ENCODE measurements at places on chromosomes 5 and 9.

DNA sequence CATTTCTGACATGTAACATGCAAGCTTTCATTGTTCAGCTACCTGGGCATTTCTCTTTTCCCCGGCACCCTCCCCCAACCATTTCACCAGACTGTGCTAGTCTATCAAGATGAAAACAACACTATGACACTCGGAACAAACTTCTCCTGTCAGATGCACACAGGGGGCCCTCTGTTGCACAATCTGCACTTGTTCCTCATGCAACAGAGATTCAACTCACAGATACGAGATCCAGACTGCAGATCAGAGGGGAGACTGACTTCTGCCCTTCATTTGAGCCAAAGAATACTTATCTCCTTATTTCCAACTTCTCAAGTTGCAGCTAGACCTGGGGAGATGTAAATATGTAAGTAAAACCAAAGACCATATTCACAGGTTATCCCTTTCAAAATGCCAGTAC is 15.7 kb upstream of the FST start:
- no peak for DNase-seq

DNA sequence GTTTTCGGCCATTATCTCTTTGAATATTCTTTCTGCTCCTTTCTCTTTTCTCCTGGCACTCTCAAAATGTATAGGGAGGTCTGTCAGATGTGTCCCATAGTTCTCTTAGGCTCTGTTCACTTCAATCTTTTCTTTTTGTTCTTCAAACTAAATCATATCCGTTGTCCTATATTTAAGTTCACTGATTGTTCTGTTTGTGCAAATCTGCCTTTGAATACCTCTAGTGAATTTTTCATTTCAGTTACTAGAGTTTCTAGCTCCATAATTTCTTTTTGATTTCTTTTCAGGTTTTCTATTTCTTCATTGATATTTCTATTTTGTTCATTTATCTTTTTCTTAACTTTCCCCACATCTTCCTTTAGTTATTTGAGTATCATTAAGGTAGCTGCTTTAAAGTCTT is 65.4 kb downstream of the CERT1 start:
- DNase-seq = no peak

DNA sequence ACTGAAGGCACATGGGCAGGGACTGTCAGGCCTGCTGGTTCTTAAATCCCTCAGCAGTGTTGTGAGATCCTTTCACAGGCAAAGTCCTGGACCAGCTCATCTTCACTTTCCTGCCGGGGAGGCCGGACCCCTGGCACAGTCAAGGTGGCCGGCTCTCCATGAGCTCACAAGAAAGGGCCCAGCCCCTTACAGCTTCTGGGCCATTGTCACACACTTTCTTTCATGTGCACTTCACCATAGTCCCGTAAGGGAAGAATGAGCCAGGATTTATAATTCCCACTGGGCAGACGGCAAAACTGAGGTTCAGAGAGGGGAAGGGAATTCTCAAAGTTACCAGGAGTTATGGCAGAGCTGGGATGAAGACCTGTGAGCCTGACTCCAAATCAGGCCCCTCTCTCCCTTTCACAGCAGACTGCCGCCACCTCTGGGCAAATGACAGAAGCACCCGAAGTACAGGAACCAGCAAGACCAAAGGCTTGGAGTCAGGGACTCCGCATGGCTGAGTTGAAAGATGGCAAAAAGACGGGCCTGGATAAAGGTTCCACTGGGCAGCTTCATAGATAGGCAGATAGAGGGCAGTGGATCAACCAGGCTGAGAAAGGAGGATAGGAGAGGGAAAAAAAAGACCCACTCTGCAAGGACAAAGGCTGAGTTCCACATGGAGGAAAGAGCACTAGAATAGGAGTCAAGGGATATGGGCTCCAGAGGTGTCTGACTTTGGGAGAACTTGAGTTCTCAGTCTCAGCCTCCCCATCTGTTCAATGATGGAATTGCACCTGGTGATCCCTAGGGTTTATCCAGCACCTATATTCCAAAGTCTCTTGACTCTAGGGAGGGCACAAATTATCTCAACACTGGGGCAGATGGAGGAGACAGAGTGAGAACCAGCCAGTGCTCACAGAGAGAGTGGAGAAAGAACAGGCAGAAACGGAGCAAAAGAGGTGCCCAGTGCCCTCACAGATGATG is 128.7 kb downstream of the PAX5 start:
- DNase-seq = no peak

GRCh38 chr5:138932171-138932810 is 57.2 kb upstream of the LRRTM2 start:
- DNase-seq = no peak

GRCh38 chr9:15137089-15137488 is 169.9 kb downstream of the TTC39B start:
- no peak for DNase-seq

DNA sequence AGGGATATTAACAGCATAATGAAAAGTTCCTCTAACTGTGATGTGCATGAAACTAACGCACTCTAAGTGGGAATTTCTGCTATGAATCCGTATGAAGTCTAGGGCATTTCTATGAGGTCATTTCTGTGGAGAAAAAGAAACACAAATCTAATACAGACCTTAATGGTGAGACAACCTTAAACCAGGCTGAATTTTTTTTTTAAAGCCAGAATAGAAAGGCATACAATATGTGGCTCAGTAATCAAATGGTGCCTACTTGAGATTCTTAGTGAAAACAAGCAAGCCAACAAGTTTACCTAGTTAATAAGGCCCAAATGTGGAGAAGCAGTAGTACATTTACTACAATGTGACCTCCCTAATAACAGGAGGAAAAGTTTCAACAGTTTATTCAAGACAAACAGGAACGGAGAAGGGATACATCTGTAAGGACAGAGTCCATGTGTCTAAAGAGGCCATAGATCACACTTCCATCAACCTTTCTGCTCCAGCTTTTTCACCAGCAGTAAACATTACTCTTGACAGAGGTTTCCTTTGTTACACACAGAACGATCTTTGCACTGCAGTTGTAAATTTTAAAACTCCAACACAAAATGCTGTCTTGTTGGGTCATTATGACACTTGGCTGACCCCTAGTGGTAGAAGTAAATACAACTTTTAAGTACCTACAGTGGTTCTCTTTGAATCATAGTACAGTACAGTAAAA is 26.2 kb downstream of the CARNMT1 start:
- peak; percentile 93 for DNase-seq

- no peak for DNase-seq
Observed at GRCh38 chr9:69136779-69137178, 37.3 kb upstream of the TJP2 start.

DNA sequence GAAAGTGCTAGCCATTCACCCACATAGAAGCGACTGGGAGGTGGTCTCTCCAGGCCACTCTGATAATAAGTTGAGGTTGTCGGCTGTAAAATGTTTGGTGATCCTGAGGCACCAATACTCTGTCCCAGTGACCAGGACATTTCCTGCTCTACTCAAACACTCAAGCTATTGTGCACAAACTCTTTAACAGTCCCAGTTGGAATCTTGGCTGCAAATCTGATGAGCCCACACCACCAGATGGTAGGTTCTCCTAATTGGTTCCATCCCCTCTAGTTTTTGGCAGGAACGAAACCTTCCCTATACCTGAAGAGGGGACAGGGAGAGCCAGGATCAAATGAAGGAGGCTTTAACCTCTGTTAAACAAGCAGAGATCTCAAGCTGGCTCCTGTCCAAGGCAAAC is 14.3 kb downstream of the GRIA1 start:
- DNase-seq = no peak

DNA sequence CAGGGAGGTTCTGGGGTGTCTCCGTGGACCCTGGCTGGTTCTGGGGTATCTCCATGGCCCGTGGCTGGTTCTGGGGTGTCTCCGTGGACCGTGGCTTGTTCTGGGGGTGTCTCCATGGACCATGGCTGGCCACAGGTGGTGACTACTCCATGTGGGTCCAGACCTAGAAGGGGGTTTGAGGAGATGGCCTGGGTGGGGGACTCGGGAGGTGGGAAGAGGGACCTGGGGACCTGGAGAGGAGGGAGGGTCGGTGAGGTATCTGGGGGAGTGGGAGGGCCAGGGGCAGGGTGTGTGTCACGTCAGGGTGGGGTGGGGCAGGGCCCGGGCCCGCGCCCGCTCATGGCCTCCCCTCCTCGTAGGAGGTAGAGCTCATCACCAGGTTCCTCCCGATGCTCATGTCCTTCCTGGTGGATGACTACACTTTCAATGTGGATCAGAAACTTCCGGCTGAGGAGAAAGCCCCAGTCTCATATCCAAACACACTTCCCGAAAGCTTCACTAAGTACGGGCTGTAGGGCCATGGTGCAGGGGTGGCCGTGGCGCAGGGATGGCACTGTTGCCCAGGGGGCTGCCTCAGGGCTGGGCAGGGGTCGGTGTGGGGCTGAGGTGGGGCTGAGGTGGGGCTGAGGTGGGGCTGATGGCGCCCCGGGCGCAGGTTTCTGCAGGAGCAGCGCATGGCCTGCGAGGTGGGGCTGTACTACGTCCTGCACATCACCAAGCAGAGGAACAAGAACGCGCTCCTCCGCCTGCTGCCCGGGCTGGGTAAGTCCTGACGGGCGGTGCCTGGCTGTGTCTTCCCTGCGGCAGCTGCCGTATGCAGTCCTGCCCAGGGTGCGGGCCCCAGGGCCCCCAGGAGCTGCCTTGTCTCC is 10.7 kb upstream of the TOR4A start:
- DNase-seq = no peak

DNA sequence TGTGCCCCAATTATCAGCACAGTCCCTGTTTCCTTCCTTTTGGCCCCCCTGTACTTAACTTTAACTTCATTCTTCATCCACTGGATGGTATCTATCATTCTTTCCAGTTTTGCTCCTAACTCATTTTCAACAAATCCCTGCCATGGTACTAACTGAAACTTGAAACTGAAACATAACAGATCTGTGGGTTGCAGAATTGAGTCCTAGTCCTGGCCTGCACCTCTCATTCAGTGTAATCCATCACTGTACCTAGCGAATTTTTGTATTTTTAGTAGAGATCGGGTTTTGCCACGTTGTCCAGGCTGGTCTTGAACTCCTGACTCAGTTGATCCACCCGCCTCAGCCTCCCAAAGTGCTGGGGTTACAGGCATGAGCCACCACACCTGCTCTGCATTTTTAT is 15.3 kb upstream of the PIK3R1 start:
- DNase-seq = no peak

- no peak for DNase-seq
Observed at GRCh38 chr5:154364771-154365170, 81.0 kb upstream of the SAP30L start.

DNA sequence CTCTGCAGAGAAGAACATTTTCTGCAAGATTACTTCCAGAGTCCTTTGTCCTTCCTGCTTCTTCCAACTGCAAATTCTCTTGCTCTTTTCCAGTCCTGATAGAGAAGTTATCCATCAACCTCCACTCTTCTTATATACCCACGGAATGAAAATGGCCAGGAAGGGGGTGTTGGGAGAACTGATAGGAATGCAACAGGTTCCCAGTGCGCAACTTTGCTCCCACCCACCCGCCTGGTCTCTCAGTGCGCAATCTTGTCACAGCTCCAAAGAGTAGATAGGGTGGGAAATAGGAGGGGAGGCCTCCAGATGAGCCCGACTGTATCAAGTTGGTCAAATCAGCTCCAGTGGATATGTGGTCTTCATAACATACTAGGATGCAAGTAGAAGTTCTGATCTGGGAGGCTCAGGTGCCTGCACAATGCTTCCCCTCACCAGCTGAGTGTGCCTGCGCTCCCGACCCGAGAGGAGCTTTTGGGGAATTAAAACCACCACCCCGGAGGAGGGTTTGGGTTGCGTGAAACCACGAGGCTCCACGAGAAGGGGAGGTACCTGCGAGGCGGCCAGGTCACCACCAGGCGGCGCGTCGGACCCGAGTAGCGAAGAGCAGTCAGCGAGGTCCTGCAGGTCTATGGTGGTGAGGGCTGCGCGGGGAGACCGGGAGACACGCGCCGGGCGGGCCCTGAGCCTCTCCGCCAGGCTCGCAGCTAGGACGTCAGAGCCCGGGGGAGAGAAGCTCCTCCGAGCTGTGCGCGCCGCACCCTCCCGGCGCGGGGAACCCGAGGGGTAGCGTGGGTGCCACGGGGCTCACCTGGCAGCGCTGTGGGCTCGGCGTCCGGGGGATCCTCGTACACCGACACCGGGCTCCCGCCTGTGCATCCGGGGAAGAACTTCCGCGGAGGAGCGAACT is 835 bp downstream of the MCIDAS start:
- DNase-seq = peak; percentile 80

DNA sequence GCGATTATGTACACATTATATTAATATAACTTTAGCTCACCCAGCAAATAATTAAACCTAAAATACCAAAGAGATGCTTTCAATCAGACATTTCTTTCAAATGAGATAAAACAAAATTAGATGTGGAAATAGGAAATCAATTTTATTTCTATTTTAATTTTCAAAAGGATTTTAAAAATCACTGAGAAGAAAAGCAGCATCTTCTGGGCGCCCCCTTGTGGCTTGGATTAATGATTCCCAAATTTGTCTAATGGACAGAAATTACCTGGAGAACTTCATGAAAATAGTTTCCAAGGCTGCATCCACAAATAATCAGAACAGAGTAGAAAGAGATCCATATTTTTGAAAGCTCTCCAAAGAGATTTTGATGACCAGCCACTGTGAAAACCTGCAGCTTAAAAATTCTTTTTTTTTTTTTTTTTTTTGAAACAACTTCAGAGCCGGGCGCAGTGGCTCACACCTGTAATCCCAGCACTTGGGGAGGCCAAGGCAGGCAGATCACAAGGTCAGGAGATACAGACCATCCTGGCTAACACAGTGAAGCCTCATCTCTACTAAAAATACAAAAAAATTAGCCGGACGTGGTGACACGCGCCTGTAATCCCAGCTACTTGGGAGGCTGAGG is 50.9 kb upstream of the CEMIP2 start:
- peak; percentile 63 for DNase-seq

GRCh38 chr5:149439899-149440542 is 60.9 kb upstream of the IL17B start:
- DNase-seq = peak; percentile 89

GRCh38 chr9:70588999-70589398 is 174.5 kb upstream of the KLF9 start:
- no peak for DNase-seq

DNA sequence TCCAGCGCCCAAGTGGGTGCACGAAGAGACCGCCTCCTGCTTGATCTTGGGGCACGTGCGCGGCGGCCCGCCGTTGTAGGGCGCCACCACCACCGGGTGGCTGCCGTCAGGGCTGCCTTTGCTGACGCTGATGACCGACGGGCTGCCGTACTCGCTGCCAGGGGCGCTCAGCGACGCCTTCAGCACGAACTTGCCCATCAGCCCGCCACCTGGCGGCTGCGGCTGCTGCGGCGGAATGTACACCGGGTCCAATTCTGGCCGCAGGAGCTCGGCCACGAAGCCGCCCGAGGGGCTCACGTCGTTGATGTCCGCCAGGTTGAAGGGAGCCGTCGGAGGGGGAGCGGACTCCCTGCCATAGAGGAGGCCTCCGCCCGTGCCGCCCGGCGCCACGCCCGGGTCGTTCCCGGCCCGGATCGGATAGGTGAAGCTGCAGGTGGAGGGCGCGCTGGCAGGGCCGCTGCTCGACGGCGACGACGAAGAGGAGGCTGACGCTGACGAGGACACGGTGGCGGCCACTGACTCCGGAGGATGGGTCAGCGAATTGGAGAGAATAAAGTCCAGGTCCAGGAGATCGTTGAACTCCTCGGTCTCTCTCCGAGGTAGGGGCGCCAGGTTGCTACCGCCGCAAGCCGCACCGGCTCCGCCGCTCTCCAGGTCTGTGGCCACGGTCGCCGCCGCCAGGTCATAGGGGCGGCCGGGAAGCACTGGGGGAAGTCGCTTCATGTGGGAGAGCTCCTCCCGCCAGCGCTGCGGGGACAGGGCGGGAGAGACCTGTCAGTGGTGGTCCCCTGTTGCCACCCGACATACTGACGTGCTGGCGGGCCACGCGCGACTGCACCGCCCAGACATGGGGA is 1.8 kb downstream of the KLF4 start:
- peak; percentile 85 for DNase-seq

All from hepatocyte (in vitro differentiated cells).